SW 1271 (cell line): ENCODE measurements at places on chromosomes 11 and 22.

DNA sequence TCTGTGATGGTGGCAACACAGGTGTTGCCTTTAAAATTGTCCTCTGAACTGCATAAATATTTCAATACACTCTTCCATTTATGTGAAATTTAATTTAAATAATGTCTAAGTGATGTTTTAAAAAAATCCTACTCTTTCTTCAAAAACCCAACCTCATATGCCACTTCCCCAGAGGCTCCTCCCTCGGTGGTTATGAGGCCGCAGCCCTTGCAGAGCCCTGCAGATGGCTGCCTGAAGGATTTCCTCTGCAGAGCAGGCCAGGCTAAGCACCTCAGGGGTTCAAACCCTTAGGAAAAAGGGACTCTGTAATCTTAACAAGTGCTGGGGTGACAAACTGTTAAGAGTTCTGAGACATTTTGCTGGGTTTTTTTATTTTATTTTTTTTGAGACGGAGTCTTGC lies 25.2 kb downstream of the MORC2 start:
- no peak for DNase-seq

DNA sequence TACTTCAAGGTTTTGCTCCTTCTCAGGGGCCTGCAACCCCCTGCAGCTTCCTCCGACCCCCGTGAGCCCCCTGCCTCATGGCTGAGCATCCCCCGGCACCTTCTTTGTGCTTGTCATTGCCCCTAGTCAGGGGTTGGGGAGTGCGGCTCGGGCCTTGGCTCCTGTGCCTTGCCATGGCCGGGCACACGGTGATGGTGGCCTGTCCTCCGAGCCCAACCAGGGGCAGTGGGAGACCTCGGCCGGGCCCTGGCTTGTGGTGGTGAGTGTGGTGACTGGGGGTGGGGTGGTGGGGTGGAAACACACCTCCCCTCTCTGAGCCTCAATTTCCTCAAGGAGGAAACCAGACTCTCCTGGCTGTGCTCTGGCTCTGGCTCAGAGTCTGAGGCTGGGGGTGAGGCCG lies 1.5 kb upstream of the MRGPRG start:
- no peak for DNase-seq

GRCh38 chr22:42436404-42436803 lies 4.2 kb upstream of the NFAM1 start:
- no peak for DNase-seq

DNA sequence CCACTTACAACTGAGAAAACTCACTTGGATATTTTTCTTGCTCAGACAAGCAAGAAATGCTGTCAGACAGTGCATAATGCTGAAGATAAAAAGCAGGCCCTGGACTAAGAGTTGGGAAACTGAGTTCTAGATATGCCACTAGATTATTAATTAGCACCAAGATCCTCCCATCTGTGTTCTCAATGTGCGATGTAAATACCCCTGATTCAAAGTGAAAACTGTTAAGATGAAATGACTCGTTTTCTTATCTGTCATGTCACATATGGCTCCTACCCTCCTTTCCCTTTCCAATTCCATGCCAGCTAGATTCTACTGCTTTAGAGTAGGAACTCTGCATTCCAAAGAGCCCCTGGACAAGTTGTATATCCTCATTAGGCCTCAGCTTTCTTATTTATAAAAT lies 88.9 kb upstream of the CLNS1A start:
- DNase-seq, result no peak
